ENCODE measurements at places on chromosomes 13 and 19. TPM values are rescaled to one million over a fixed set of nuclear protein-coding genes. Genes with fewer than 3 reads are reported as not detected.

The YIF1B gene
- total RNA-seq = 76.3 TPM

The ZNF528 gene
- total RNA-seq = 8.2 TPM

The HNRNPA1L2 gene
- total RNA-seq = 6.9 TPM

The CEACAM21 gene
- total RNA-seq = 22.1 TPM

The C13orf46 gene
- total RNA-seq = 1.6 TPM

The ZNF850 gene
- total RNA-seq = 10.7 TPM

The ERCC1 gene
- total RNA-seq = 71.8 TPM

The KLF2 gene
- total RNA-seq = 0.90 TPM

The SKA3 gene
- 53.7 TPM for total RNA-seq

The MEIOSIN gene
- total RNA-seq = not detected

The SPRY2 gene
- 0.34 TPM for total RNA-seq

The SIGLEC10 gene
- total RNA-seq = 0.65 TPM

The CGB8 gene
- total RNA-seq = not detected

The PSPN gene
- total RNA-seq = 1.4 TPM

The GAPDHS gene
- total RNA-seq = not detected

The FARP1 gene
- total RNA-seq = 0.40 TPM

The PTGIR gene
- 41.0 TPM for total RNA-seq

The SIGLECL1 gene
- not detected for total RNA-seq

The CDK8 gene
- 17.4 TPM for total RNA-seq

The NOTCH3 gene
- 0.25 TPM for total RNA-seq

The EBI3 gene
- 14.5 TPM for total RNA-seq

DNA sequence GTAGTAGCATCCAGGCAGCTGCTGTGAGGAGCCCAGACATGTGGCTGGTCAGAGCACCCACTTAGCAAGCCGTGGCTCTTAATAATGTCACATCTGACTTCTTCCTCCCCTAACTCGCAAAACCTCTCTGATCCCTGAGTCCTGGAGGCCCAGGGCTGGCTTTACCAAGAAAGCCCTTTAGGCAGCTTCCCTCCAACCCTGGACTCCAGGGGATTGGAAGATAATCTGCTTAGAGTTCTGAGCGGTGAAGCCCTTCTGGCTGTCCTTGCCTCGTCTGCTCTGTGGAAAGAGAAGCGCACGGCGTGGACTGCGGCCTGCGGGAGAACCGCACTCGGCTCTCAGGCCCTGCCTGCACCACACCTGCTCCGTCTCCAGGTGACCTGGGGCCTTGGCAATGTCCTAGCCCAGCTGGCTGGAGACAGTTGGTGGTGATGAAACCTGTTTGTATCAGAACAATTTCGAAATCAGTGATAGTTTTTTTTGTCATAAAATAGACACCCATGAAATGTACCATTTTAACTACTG is 64.5 kb upstream of the MCF2L start:
- DNase-seq = no peak

DNA sequence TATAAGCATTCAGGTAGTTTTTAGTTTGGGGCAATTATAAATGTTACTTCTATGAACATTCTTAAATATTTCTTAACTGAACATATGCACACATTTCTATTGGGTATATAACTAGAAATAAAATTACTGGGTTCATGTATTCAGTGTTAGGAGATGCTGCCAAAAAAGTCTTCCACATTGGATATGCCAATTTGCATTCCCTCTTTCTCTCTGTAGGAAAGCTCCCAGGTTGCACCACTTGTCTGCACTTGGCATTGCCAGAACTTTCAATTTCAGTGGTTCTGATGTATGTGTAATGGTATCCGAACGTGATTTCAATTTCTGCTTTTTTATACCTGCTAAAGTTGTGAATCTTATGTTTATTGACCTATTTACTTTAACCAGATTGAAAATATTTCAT is 972.1 kb upstream of the PRR20A start:
- DNase-seq = no peak

DNA sequence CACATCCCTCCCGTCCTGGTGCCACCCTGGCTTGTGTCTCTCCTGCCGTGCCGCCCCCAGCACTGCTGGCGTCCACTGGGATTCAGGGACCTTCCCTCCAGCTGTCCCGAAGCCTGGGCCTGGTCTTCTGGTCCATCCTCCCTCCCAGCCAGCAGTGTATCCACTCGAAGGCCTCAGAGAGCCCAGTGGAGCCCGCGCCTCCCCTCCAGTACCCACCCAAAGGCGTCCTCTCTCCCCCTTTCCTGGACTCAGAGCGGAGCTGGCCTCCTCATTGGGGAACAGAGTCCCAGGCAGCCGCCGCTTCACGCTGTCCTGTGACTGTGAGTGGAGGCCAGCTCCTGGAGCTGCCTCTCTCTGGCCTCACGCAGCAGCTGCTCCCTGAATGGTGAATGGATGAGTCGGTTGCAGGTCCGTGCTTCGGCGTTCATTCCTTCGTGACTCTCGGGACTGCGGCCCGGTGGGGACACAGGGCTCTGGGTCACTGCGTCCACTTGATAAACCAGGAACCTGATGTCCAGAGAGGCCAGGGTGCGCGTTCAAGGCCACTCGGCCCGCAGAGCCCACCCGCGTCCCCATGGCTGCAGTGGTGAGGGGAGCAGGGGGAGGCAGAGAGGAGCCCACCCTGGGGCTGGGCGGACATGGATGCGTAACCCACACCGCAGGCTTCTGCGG is 12.1 kb downstream of the ONECUT3 start:
- no peak for DNase-seq

GRCh38 chr13:105220881-105221280 is 1314.6 kb downstream of the EFNB2 start:
- DNase-seq = no peak

GRCh38 chr19:7853770-7854128 is 20.4 kb downstream of the PRR36 start:
- DNase-seq = no peak

DNA sequence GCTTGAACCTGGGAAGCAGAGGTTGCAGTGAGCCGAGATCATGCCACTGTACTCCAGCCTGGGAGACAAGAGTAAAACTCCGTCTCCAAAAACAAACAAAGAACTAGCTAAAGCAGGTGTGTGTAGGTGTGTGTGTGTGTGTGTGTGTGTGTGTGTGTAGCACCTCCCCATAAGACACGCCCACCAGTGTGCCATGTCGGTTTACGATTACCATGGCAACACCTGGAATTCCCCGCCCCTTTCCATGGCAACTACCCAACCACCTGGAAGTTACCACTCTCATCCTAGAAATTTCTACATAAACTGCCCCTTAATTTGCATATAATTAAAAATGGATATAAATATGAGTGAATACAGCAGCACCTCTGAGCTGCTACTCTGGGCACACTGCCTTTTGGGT is 80.9 kb upstream of the ADGRE5 start:
- no peak for DNase-seq

DNA sequence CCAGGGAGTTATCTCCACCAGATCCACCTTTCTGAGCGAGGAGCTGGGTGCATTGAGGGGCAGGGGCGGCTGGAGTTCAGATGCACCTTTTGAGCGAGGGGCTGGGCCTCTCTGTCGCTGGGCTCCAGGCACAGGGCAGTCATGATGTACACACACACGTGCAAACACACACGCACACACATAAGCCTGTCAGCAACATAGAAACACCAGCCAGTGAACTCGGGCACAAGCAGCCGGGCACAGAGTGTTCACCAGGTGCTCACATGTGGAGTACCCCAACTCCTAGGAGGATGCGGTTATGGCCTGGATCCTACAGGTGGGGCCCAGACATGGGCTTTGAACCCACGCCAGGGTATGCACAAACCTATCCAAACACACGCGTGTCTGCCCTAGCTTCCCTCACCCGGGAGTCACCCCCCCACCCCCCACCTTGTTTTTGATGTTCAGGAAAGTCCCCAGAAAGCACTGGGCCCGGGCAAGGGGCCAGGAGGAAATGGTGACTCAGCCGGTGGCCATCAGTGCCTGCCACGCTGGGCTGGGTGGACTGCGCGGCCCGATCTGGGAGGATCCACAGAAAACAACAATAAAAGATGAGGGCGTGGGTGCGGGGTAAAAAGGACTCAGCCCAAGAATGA is 13.3 kb downstream of the ARRDC2 start:
- DNase-seq = peak; percentile 80

DNA sequence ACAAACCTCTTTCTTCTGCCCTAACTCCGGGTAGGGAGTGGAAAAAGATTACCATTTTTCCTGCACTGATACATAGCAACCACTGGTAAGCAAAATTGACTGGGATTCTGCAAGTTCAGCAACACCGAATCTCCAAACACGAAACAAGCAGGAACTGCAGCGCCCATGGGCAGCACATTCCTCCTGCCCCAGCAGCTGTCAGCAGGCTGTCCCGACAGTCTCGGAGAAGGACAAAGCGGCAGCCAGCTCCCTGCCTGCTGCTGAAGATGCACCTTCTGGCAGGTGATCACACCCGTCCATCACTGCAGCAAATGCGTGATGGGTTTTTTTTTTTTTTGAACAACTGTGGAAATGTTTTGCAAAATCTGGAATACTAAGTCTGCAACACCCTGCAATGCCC is 6.7 kb downstream of the TMTC4 start:
- DNase-seq = no peak

GRCh38 chr19:5170329-5170745 is 170.3 kb downstream of the PTPRS start:
- DNase-seq = peak; percentile 78

GRCh38 chr19:47230054-47230920 is 712 bp downstream of the BBC3 start:
- peak; percentile 87 for DNase-seq

DNA sequence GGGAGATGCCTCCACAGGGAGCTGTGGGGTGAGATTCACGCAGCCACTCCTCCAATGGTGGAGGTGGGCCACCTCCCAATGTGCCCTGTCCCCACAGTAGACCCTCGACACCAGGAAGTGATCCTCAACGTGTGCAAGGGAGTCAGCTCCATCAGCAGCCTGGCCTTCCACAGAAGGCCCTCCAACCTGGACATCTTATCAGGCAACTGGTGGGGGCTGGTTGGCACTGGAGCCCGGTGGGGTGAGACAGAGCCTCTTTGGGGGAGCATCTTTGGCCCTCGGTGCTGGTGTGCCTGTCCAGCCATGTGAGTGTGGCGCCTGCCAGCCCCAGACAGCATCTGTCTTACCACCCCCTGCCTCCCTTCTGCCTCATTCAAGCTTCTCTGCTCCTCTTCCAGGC is 19.7 kb upstream of the RNF17 start:
- no peak for DNase-seq

GRCh38 chr13:36966404-36966803 is 32.7 kb downstream of the ALG5 start:
- DNase-seq = no peak

GRCh38 chr19:52635786-52636570 is 2.2 kb downstream of the ZNF83 start:
- DNase-seq = no peak

GRCh38 chr19:13189600-13189999 is 39.4 kb downstream of the IER2 start:
- no peak for DNase-seq

DNA sequence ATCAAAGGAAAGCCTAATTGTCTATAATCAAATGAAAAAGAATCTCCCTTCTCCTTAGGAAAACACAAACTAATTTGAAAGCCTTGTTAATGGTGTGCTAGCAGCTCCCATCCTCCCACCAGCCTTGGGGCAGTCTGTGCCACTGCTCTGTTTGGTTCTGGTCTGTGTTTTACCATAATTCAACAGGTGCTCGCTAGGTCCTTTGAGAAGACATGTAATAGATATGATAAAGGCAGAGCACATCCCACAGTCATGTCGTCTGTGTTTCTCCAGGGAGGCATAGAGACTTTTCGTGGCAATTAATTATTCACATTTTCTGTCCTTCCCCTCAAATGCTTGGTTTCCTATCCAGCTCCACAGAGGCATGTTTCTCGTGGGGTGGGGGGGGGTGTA is 23.8 kb downstream of the FAM124A start:
- DNase-seq = no peak

DNA sequence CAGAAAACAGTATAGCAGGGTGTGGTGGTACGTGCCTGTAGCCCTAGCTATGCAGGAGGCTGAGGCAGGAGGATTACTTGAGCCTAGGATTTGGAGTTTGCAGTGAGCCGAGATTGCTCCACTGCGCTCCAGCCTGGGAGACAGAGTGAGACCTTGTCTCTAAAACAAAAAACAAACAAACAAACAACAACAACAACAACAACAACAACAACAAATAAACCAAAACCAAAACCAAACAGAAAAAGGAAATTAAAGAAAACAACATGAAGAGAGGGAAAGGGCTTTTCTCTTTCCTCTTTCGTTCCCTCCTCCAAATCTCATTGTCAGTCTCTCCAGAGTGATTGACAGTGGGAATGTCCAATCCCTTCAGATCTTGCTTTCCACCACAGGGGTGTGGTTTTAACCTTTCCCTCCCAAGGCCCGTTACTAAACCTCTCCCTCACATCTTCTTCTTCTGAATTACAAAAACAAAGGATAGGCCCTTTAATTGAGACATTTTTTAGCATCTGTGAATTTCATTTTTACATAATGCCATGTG is 341.2 kb downstream of the HS6ST3 start:
- DNase-seq = no peak

- no peak for DNase-seq
These were observed 55.9 kb downstream of the STARD13 start for GRCh38 chr13:33229446-33230177.

Measured in activated CD4-positive, alpha-beta T cell treated with anti-CD3 and anti-CD28 coated beads for 36 hours (primary cell).